ENCODE measurements at places on chromosomes 16 and 17.

DNA sequence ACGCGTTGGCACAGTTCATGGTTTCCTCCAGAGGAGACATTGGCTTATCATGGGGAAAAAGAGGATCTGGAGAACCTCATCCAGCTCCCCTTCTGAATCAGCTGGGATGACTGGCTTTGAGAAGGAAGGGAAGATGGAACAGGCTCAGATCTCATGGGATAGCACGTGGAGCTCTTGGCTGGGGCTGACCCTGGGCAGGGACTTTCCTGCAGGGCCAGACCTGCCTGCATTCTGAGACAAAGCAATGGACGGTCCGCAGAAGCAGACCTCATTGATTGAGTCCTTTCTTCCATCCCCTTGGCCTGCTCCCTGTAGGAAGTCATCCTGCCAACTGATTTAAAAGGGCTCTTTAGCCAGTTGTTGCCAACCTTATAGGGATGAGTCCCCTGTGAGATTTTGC, 26.2 kb downstream of the PLCD3 start:
- no peak for DNase-seq

DNA sequence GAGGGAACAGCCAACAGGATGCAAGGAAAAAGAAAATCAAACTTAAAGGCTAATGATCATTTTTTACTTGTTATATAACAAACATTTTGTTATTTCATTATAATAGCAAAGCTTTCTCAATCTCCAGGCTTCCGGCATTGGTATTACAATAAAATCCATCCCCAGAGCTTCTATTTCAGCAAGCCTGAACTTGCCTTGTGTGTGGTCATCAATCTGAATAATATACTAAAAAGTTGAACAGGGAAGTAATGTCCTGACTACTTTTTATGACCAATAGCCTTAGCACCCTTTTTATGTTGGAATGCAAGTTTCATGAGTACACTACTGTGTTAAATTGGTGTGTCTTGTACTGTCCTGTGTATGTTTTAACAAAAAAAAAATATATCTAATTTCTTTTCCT, 27.1 kb upstream of the VWA3A start:
- DNase-seq = no peak

GRCh38 chr17:35088881-35089585, 25.5 kb upstream of the RFFL start:
- peak; percentile 88 for DNase-seq

GRCh38 chr17:55433629-55434422, 12.2 kb upstream of the MMD start:
- DNase-seq = no peak

- DNase-seq = no peak
These were observed 87.5 kb downstream of the BMERB1 start for GRCh38 chr16:15521758-15522509.

GRCh38 chr16:89633064-89633631, 19.7 kb downstream of the DPEP1 start:
- no peak for DNase-seq

- no peak for DNase-seq
These were observed 263.9 kb downstream of the C16orf95 start for GRCh38 chr16:87053016-87053982.

GRCh38 chr16:4687946-4688673, 5.3 kb upstream of the NUDT16L1 start:
- DNase-seq = no peak

DNA sequence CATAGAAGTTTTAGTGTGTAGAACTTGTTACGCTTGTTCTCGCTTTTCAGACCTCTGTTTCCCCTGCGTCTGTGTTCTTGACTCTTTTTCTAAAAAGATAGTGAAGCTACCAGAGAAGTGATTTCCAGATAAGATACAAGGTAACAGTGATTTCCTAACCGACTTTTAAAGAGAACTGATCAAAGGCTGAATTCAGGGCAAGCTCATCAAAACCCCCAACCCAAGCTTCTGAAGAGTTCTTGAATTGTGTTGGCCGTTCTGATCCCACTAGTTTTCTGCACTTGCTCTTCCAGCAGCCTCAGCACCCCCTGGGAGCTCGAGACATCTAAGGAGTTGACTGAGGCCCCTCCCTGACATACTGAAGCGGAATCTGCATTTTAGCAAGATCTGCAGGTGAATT, 12.7 kb upstream of the NSMCE1 start:
- DNase-seq = no peak

GRCh38 chr17:68972119-68972704, 17.0 kb upstream of the ABCA8 start:
- no peak for DNase-seq

DNA sequence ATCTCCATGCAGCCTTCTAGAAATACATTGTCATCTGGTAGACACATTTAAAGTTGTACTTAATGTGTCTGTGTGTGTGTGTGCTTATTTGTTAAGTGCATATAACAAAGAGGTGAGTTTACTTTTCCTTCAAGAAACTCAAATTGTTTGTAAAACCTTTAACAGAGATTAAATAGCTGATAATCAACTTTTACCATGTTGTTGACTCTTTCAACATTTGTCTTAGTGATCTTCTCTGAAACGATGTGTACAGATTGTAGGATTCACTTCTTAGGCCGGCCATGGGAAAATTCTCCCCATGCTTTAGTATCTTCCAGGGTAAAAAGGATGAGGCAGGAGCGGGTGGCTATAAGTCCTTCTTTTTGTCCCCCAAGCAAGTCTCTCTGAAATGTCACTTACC, 292.9 kb upstream of the MAF start:
- no peak for DNase-seq

DNA sequence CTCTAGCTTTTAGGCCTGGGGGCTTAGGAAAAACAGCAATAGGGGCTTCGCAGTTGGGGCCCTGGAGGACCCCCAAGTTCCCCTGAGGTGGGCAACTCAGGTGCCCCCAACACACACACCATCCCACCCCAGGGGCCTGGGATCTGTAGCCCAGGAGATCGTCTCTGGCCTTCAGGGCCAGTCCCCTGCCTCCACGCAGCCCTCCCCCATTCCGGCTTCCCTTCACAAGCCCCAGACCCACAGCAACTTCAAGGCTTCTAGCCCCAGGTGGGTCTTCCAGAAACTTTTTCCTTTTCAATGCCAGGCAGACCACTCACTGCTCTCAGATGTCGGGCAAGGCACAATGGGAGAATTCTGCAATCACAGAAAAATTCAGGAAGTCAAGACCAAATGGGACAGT, 79.4 kb downstream of the C16orf78 start:
- no peak for DNase-seq

- DNase-seq = no peak
These were observed 18.9 kb upstream of the CFAP20 start for GRCh38 chr16:58148099-58148498.

GRCh38 chr17:29257756-29258155, 11.1 kb downstream of the CRYBA1 start:
- DNase-seq = no peak
